ENCODE measurements at places on chromosomes 16 and 17. TPM values are rescaled to one million over a fixed set of nuclear protein-coding genes. Genes with fewer than 3 reads are reported as not detected.

DNA sequence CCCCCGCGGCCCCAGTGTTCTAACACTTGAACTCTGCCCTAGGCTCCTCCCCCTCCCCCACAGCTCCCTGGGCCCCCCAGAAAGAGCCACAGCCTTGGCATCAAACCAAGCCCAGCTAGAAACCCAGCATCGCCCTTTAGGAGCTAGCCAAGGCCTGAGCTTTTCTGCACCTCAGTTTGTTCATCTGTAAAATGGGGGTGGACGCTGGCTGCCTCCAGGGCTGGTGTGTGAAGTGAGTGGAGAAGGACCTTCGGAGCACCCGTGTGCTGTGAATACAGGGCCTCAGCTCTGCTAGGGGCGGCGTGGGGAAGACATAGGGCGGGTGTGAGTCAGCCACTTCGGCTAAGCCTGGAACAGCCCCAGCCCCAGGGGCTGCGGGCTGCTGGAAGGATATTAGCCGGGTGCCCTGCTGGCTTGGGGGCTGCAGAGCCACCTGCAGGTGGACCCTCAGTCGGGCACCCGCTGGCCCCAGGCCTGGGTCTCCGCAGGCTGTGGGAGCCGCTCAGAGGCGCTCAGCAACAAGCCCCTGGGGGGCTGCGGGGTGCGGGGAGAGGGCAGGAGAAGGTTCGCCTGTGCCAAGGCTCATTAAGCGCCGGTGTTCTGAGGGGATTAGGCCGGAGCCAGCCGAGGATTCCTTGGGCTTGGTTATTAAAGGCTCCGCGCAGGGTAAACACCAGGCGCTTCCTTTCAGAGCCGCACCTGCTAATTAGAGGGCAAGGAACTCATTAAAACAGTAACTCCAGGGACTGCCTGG lies 217.0 kb upstream of the CIBAR2 start:
- H3K27ac ChIP-seq = peak overlapping the region; percentile 15
- no peaks in the 10 kb centered on the region for H3K36me3 ChIP-seq
- peaks cover 24% of the 10 kb centered on the region for H3K4me1 ChIP-seq
- H3K4me3 ChIP-seq = no peak overlapping the region
- no peak for DNase-seq
- H3K27me3 ChIP-seq = peaks cover 5% of the 10 kb centered on the region

DNA sequence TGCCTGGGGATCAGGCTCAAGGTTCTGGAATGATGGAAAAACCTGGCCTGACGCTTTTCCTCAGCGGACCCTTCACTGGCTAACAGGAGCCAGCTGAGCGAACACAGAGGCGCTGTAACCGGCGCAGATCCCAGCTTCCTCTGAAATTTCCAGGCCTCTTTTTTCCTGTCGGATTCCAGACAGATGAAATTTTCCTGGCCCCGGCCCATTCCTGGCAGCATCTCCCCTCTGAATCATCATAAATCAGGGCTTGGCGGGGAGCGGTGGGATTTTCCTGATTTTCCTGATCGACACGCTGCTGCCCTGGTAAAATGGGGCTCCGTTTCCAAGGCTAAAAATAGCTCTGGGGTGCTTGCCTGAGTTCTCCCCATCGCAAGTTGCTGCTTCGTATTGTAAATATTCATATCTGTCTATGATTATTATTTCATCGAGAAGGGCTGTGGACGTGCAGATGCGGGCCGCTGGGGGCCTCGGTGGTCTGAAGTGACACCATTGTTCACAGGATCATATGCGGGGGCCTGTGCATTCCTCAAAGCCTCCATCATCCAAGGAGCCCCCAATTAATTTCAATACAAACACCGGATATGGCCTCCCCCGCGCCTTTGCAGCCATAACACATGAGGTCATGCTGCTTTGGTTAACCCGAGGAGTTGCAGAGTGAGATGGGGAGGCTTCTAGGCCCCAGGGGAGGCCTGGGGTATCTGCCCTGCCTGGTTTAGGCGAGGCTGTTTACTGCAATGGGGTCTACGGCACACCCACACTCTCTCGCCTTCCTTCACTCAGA lies 45.8 kb upstream of the ETV4 start:
- H3K4me3 ChIP-seq = no peak overlapping the region
- DNase-seq = no peak
- H3K36me3 ChIP-seq = peaks cover 4% of the 10 kb centered on the region
- H3K27ac ChIP-seq = no peak overlapping the region
- H3K27me3 ChIP-seq = no peaks in the 10 kb centered on the region
- H3K4me1 ChIP-seq = peaks cover 5% of the 10 kb centered on the region

GRCh38 chr17:44353672-44354331 lies 8.7 kb downstream of the GRN start:
- peaks cover 12% of the 10 kb centered on the region for H3K27me3 ChIP-seq
- DNase-seq = peak; percentile 60
- no peak overlapping the region for H3K4me3 ChIP-seq
- no peak overlapping the region for H3K27ac ChIP-seq
- peaks cover 14% of the 10 kb centered on the region for H3K4me1 ChIP-seq

DNA sequence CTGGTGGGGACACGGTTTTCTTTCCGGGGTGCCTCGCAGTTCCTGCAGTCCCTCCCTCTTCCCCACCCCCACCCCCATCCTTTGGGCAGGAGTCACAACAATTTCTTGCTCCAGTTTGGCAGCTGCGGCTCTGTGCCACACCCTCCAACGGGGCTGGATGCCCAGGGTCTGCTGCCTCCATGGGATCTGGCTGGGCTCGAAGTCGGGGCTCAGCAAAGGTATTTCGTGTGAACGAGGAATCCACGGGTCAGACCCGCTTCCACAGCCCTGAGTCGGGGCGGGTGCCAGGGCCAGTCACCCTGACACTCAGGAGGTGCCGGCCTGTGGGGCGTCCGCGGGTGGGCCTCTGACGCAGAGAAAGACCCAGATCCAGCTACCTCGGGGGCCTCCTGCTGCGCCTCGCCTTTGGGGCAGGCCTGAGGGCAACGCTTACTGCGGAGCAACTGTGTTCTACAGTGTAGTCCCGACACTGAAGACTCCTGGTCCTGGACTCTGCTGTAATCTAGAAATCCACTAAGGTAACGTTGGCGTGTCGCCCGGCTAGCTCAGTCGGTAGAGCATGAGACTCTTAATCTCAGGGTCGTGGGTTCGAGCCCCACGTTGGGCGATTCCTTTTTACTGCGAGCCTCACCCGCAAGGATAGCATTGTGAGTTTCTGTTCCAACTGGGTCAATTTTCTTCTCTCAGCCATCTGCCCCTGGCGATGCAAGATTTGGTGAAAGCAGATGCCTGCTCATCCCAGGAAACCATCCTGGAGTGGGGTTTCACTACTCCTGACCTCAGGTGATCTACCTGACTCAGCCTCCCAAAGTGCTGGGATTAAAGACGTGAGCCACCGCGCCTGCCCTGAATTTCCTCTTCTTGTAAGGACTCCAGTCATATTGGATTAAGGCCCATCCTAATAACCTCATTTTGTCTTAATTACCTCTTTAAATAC lies 12.6 kb upstream of the OR1F1 start:
- peaks cover 24% of the 10 kb centered on the region for H3K27me3 ChIP-seq
- no peak overlapping the region for H3K27ac ChIP-seq
- H3K4me3 ChIP-seq = no peak overlapping the region
- H3K36me3 ChIP-seq = peaks cover 3% of the 10 kb centered on the region

Gene MYOCD
- not detected for total RNA-seq

Gene CPHXL2
- total RNA-seq = not detected

Gene MFSD6L
- total RNA-seq = not detected

Gene SMCR8
- 14.0 TPM for total RNA-seq

Gene HOXB8
- not detected for total RNA-seq
